ENCODE measurements at places on chromosomes 4 and X.

- no peak for DNase-seq
Measured at GRCh38 chr4:87078987-87079486, 141.4 kb downstream of the KLHL8 start.

- no peak for DNase-seq
Measured at GRCh38 chrX:150605603-150606002, 37.2 kb downstream of the MTM1 start.

DNA sequence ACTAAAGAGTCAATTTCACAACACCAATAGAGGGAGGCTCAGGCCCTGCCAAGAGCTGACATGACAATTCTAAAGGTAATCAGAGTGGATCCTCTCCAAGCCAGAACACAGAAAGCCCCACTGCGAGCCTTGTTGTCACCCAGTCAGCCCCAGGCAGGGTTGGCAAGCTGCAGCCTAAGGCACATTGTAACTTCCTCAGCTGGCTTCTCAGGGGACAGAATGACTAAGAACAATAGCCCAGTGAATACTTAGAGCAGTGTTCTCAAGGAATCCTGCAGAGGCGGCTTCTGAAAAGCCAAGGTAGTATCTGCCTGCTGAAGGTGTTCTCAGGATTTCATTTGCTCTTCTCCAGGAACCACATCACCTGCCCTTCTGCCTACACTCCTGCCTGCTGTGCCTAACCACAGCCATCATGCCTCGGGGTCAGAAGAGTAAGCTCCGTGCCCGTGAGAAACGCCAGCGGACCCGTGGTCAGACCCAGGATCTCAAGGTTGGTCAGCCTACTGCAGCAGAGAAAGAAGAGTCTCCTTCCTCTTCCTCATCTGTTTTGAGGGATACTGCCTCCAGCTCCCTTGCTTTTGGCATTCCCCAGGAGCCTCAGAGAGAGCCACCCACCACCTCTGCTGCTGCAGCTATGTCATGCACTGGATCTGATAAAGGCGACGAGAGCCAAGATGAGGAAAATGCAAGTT lies at the start of gene MAGEB4:
Gene MAGEB4, plus strand, starts transcription at position 277 of the 692 bp plus-strand sequence. Its CDS starts 136 bp downstream, at position 413.
- DNase-seq = no peak

DNA sequence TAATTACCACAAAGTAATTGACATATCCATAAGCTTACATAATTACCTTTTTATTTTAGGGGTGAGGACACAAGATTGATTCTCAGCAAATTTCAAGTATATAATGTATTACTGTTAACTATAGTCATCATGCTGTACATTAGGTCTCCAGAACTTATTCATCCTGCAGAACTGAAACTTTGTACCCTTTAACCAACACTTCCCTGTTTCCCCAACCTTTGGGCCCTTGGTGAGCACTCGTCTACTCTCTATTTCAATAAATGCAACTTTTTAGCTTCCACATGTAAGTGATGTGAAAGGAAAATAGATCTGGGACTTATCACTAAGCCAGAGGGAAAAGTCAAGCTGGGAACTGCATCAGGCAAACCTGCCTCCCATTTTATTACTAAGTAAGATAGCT lies 33.6 kb upstream of the CCNG2 start:
- DNase-seq = no peak

DNA sequence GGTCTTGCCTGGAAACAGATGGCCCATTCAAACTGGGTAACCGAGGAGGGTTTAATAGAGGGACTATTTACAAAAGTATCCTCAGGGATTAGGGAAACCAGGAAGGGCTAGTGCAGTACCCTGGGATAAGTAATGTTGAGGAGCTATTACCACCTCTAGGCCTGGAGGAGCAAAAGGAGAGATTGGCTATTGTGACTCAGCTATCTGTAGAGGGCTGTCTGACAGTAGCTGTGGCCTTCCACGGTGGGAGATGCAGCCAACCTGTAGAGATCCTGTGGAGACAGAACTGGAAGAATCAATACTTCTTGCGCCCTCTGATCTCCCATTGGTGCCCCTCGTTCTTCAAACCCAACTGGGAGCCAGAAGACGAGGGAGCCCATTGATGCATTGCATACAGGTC lies 34.1 kb upstream of the RPS6KA3 start:
- no peak for DNase-seq

- DNase-seq = no peak
Measured at GRCh38 chrX:154800478-154801210, 4.6 kb downstream of the MPP1 start.

DNA sequence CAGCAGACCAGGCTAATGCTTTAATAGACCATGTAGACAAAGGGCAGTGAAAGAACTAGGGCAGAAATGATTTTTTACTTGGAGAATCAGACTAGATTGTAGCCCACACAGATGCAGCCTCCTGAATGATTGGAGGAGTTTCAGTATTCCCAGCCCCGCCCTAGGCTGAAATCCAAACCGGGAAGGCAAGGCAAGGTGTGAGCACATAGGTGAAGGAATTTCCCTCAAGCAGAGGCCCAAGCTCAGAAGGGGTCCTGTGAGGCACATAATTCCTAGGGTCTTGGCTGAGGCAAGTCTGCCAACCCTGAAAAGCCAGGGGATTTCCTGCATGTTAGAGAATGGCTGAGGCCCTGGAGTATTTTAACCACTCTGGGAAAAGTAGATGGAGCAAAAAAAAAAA lies 56.4 kb upstream of the PAK3 start:
- no peak for DNase-seq

- DNase-seq = peak; percentile 33
Measured at GRCh38 chrX:11111037-11111851, at the start of gene HCCS. Gene HCCS, plus strand, starts transcription at chrX:11111332. Its CDS starts 729 bp downstream, at chrX:11112061.

- DNase-seq = no peak
Measured at GRCh38 chr4:36280555-36280954, 861 bp upstream of the DTHD1 start.

- no peak for DNase-seq
Measured at GRCh38 chrX:22365460-22365859, 92.7 kb downstream of the CBLL2 start.

GRCh38 chrX:39850630-39851152 lies 247.1 kb downstream of the BCOR start:
- DNase-seq = no peak

DNA sequence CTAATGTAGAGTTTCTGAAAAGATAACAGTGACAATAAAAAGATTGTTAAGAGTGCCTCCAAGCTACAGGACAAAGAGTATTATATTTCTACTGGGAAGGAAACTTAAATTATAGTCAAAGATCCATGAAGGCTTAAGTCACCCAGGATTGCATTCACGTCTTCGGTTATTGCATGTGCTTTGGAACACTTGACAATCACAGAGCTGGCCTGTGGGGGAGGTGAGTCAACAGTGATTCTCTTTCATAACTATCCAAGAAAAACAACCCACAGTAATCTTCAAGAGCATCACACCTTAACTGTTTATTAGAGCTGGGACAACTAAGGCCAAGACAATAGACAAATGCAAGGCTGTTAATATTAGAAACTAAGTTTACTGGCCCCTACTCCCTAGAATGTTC lies 40.3 kb downstream of the PDGFC start:
- DNase-seq = no peak

DNA sequence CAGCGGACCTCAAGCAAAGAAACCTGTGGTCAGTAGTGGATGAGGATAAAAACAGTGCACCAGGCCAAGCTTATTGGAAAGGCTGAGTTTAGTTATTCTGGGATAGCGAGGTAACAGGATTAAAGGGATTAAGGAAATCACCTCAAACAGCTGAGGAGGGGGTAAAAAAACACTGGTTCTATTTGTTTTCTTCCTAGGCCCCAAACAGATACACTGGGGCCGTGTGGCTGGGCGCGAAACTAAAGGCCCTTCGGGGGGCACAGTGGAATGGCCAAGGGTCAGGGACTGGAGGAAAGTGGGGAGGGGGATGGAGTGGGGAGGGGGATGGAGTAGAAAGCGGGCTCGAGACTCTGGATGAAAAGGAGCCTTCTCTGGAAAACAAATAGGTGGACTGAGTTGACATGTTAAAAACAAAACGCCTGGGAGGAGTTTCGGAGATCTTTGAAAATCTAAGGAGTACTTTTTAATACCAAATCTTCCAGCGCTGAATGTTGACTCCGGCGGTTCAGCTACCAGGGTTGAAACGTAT lies 2.9 kb downstream of the SOX3 start:
- DNase-seq = no peak

GRCh38 chr4:182770259-182770995 lies 146.8 kb downstream of the DCTD start:
- no peak for DNase-seq

GRCh38 chr4:55345980-55346850 lies at the start of gene SRD5A3:
Gene SRD5A3, plus strand, starts transcription at chr4:55346242. Its CDS starts 95 bp downstream, at chr4:55346337.
- no peak for DNase-seq

- no peak for DNase-seq
Measured at GRCh38 chrX:49177338-49177833, 5.7 kb downstream of the PLP2 start.

DNA sequence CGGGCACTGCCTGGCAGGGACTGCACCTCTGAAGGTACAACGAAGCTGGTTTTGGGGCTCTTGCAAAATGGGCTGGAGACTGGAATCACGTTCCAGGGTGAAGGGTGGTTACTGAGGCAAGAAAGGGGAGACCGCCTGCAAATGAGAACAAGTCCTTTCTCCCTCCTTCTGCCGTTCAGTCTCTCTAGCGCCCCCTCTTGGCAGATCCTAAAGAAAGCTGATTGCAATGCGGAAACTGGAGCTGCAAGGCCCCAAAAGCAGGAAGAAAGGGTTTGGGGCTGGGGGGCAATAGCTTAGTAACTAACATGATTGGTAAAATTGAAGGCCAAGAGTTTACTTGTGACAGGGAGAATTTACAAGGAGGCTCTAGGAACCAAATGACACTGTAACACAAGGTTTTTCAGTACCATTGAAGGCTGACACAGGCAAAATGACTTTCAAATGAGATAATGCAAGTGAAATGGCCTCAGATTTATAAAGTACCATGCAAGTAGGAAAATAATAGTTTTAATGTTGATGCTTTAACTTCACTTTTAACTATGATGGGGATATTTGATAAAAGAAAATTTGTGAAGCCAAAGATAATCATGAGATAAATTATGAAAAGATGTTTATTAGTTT lies 222.7 kb upstream of the HAND2 start:
- peak; percentile 67 for DNase-seq

DNA sequence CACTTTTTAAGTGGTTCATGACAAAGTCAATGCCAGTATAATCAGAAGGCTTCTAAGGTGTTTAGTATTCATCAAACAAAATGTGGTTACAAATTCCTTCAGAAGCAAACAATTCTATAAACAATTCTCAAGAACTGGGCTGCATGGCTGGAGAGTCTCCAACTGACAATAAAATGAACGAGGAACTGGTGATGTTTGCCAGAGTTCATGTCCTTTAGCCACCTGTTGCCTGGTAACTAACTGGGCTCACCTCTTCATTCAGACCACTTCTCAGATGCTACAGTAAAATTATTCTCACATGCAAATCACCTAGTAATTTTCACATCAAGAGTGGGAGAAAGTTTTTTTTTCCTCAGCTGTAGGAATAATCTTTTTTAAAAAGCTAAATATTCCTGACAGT lies 53.3 kb downstream of the CAMK2D start:
- no peak for DNase-seq

Measured in iPS DF 6.9 (cell line).